ENCODE measurements at places on chromosomes 3 and 15.

DNA sequence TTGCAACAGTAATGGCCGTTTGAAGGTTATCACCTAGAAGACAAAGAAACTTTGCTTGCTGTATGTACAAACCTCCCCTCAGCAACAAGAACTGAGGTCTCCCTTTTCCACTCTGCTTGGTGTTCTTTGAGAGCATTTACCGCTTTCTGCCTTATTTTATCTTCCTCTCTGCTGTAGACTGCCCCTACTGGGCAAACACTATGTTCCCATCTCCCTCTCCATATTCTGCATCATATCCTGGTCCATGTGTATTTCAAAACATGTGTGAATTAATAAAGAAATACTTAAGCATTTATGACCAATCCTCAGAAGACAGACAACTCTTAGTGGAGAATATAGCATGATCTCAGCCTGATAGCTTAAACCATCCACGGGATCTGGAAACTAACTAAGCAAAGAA, 64.4 kb downstream of the ATP13A5 start:
- DNase-seq, result no peak

DNA sequence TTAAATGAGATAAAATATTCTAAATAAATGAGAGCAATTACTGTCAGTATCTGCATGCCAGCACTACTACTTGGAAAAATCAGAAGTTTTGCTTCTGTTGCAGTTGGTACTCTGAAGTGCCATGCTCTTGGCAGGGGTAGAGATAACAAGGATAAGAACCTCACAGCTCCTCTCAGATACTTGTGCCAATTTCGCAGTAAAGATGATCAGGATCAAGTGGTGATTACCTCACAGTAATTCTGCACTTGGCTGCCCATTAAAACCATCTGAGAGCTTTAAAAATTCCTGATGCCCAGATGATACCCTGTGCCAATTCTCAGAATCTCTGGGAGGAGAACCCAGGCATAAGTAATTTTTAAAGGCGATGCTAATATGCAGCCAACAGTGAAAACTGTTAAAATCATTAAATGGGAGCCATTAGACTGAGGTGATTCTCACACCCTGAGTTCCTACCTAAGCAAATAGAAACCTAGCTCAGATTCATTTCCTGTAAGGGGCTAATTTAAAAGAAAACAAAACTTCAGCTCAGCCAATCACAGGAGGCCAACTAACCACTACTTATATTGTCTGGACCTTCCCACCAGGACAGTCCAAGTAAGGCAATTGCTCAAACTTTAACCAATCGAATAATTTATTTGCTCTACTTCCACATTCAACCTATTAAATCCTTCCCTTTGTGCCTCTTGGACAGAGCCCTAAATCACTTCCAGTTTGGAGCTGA, 171.2 kb downstream of the KCNMB2 start:
- no peak for DNase-seq

- no peak for DNase-seq
Observed at GRCh38 chr3:185764163-185764979, 60.5 kb downstream of the IGF2BP2 start.

GRCh38 chr15:90213122-90213817, 12.1 kb downstream of the SEMA4B start:
- no peak for DNase-seq

DNA sequence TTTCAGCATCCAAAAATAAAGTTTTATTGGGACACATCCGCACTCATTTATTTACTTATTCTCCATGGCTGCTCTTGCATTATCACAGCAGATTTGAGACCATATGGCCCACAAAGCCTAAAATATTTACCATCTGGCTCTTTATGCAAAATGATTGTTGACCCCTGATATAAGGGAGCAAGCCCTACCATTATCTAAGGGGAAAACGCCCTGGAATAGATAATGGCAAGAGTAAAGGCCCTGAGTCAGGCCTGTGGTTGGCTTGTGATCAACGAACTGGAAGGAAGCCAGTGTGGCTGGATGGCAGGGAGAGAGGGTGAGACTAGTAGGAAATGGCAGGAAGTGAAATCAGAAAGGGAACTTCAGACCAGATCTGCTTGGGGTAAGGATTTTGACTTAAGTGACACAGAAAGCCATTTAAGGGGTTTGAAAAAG, 24.6 kb upstream of the DMXL2 start:
- DNase-seq, result no peak

GRCh38 chr3:106640353-106640752, 736.9 kb upstream of the CCDC54 start:
- DNase-seq, result no peak

DNA sequence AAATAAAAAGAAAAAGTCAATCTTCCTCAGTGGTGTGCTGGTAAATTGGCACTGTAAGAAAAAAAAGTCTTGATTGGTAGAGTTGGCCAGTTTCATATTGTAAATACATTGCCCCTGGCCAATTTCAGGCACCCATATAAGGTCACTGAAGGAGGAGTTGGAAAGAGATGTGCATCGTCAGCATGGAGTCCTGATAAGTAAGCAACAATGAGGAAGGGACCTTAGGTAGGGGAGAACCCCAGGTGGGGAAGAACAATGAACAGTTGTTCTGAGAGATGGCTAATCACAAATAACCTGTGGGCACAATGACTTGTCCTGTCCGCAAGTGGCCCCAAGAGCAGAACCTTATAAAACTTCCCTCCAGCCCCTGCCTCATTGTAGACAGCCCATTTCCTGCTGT, 8.6 kb upstream of the CYP8B1 start:
- no peak for DNase-seq

DNA sequence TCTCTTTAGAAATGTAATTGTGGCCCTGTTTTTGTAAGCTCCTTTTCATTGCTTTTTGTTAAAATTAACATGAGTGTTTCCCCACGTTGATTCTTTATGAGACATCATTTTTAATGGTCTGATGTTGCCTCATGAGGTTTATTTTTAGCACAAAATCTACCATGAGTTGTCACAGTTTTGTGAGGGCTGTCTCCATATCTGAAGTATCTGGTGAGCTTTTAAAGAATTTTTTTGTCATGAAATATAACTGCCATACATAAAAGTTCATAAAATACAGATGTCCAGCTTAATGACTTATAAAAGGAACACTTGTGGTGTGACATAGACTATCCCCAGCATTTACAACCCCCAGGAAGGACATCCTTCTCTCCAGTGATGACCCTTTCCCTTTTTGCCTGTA, 34.3 kb upstream of the CEMIP start:
- DNase-seq, result no peak

DNA sequence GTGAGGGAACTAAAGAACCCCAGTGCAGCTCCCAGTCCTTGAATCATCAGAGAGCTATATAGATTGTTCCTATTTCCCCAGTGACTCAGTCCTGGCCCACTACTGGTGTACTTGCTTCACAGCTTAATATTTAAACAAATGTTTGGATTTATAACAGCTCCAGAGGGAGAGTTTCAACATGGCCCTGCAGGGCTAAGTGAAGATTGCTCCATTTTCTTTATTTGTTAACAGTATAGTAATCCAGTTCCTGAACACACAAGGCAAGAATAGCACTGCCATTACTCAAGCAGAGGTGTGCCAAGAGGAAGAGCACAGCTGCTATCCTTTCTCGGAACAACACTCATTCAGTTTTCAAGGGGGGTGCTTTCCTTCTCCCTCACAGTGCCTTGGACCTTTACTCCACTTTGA, 6.5 kb downstream of the SQOR start:
- DNase-seq, result no peak

- DNase-seq, result no peak
Observed at GRCh38 chr15:78046796-78047341, 30.6 kb downstream of the TBC1D2B start.

GRCh38 chr3:176469694-176470205, 727.5 kb downstream of the TBL1XR1 start:
- DNase-seq, result no peak

- DNase-seq, result no peak
Observed at GRCh38 chr3:113228498-113229286, 17.3 kb downstream of the BOC start.

GRCh38 chr3:88147261-88147660, 2.5 kb upstream of the C3orf38 start:
- DNase-seq, result no peak

GRCh38 chr3:66938338-66938963, 59.7 kb upstream of the KBTBD8 start:
- DNase-seq, result no peak

- DNase-seq, result no peak
Observed at GRCh38 chr3:154089421-154090420, 31.5 kb upstream of the ARHGEF26 start.

GRCh38 chr15:41714291-41714690, 54.1 kb downstream of the MGA start:
- no peak for DNase-seq

DNA sequence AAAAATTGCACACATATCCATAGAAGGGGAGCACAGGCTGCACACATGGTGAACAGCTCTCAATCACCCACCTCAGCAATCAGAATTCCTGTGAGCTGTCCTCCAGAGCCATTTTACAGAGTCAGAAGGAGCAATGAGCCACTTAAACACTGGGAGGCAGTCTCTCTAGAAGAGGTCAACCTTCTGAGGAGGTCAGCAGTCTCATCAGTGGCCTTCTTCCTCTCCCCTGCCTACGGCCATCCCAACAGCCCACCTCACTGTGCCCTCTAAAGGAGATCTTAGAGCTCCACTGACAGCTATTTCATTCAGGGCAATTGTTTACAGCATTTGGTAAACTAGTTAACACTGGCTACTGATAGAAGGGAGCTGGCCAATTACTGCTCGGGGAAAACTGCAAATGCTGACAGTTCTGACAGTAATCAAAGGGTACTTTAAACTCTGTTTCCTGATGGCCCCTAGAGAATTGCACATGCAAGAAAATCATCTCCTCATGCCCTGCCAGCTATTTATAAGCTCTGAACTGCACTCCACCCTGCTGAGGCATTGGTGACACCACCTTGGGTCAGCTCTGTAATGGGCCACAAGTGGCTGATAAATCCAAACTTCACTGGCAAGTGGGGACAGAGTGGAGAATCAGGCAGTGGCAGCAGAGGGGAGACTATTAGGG, 42.1 kb upstream of the TSPAN3 start:
- DNase-seq, result no peak

- no peak for DNase-seq
Observed at GRCh38 chr15:78358102-78358870, 18.1 kb downstream of the CRABP1 start.

DNA sequence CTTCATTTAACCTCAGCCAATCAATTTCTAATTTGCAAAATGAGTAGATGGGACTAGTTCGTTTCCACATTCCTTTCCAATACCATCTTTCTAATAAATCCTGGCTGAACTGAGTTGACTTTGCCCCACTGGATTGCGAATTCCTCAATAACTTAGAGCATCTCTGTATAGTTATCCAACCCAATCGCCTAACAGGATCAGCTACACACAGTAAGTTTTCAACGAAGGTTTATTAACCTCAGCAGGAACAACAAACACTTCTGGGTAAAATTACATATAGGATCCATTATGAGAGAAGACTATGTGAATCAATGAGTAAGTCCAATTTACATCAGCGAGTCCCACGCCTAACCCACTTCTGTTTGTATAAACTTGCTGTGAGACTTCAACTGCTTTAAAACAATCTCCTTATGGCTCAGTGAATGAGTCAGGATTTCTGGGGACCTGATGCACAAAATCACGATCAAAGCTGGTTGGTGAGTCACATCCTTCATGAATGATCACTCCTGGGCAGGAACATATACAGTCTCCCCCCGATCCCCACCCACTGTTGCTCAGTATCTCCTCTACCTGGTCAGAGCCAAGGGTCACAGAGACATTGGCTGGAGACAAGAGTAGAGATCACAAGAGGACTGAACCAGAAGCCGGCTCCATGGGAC, 142.8 kb downstream of the EDEM1 start:
- DNase-seq, result no peak

GRCh38 chr15:25416693-25417092, 22.1 kb downstream of the UBE3A start:
- DNase-seq, result no peak

DNA sequence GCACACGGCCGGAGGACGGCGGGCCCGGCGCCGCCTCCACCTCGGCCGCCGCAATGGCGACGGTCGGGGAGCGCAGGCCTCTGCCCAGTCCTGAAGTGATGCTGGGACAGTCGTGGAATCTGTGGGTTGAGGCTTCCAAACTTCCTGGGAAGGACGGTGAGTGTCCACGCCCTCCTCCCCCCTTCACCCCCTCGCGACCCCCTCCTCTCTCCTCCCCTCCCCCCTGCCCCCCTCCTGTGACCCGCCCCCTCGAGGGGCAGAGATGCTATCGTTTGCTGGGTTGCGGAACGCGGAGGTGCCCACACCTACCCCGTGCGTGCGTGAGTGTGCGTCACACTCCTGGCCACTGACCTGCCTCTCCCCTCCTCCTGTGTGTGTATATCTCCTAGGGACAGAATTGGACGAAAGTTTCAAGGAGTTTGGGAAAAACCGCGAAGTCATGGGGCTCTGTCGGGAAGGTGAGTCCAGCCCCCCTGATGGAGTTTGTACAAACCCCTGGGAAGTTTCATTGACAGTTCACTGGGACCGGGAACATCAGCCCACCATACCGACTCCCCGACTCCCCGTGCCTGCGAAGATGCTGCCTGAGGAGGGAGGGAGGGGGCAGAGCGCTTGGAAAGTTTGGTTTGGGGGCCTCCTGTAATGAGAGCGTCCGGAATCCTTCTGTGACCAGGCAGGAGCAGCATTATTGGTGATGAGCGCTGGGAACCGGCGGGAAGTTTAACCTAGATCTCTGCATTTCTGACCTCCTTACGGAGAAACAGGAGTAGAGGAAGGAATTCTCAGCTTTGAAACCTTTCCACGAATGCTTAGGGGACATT, 795 bp upstream of the SCAANT1 start:
- DNase-seq, result peak; percentile 20

DNA sequence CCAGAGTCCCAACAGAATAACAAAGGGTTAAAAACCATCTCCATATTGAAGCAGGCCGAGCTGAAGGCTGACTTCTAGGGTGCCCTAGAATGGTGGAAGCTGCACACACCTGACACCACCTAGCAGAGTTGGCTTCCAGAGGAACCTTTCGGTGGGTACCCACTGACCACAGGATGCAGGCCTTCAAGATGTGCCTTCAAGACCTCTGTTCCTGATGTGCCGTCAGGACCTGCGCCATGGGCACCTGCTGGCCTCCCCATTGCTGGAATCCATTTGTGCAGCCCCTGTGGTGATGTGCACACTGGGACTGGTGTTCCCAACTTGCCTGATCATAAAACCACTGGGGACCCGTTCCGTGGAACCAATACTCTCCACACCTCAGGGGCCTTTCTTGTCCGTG, 35.7 kb upstream of the RPL32 start:
- DNase-seq, result no peak

DNA sequence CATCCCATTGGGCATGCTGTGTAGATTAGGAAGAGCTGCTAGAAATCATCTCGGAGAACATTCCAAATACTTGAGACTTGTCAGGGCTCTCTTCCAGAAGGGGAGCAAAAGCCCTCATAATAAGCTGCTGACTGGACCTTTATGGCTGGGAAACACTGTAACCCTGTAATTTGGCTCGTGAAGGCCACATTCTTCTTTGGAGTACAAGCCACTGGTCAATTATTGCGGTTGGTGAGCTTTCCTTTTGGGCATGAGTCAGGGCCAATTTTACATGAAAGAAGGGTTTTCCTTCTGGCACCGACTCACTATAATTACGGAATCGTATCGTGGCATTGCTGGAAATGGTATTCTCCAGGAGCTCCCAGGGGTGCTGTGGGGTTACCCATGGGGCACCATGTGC, 434.5 kb upstream of the RGMA start:
- DNase-seq, result no peak
